ENCODE measurements at places on chromosomes 7 and 10. TPM values are rescaled to one million over a fixed set of nuclear protein-coding genes. Genes with fewer than 3 reads are reported as not detected.

Gene SMKR1
- polyA plus RNA-seq: 0.58 TPM

DNA sequence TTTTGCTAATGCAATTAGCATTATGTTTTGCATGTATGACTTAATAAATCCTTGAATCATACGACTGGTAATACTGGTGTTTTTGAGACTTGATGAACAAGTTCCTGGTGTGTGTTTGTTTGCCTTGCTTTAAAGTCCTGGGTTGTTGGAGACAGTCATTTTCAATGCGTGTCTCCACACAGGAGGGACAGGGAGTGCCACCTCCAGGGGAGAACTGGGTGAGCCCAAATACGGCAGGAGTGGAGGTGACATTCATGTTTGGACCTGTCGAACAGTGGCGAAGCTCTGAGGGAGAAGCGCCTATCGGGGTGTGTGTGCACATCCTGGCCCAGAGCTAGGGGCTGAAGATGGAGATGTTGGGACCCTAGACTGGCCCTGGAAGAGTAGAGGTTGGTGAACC is 43.8 kb downstream of the DAGLB start:
- H3K4me1 ChIP-seq: no peaks in the 10 kb centered on the region
- peaks cover 78% of the 10 kb centered on the region for H3K36me3 ChIP-seq

Gene ADAMTS14
- not detected for polyA plus RNA-seq

- peaks cover 17% of the 10 kb centered on the region for H3K4me1 ChIP-seq
- no peaks in the 10 kb centered on the region for H3K36me3 ChIP-seq
- H3K4me3 ChIP-seq: no peak overlapping the region
- H3K27ac ChIP-seq: no peak overlapping the region
Observed at GRCh38 chr7:128699196-128699712, 27.2 kb downstream of the GARIN1A start.

GRCh38 chr7:36227223-36227622 is 74.2 kb downstream of the EEPD1 start:
- H3K27ac ChIP-seq: no peak overlapping the region
- DNase-seq: no peak
- no peaks in the 10 kb centered on the region for H3K27me3 ChIP-seq
- H3K36me3 ChIP-seq: no peaks in the 10 kb centered on the region

DNA sequence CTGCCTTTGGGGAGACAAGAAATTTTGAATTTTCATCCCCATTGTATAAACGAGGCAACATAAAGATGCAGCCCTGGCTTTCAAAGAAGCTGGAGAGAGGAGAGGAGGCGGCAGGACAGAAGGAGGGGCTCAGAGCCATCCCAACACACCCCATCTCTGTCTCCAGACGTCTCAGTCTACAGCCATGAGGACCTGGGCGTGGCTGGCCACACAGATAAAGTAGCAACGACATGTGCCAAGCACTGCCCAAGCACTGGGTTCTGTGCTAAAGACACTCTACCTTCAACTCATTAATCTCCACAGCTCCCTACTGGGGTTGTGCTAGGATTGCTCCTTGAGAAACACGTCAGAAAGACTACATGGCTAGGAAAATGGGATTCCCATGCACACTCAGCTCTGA is 65.2 kb downstream of the DLG5 start:
- H3K27ac ChIP-seq: no peak overlapping the region
- DNase-seq: no peak
- no peak overlapping the region for H3K4me3 ChIP-seq
- no peaks in the 10 kb centered on the region for H3K36me3 ChIP-seq
- H3K27me3 ChIP-seq: no peaks in the 10 kb centered on the region
- no peaks in the 10 kb centered on the region for H3K4me1 ChIP-seq

Gene SKIDA1
- polyA plus RNA-seq: 0.06 TPM

DNA sequence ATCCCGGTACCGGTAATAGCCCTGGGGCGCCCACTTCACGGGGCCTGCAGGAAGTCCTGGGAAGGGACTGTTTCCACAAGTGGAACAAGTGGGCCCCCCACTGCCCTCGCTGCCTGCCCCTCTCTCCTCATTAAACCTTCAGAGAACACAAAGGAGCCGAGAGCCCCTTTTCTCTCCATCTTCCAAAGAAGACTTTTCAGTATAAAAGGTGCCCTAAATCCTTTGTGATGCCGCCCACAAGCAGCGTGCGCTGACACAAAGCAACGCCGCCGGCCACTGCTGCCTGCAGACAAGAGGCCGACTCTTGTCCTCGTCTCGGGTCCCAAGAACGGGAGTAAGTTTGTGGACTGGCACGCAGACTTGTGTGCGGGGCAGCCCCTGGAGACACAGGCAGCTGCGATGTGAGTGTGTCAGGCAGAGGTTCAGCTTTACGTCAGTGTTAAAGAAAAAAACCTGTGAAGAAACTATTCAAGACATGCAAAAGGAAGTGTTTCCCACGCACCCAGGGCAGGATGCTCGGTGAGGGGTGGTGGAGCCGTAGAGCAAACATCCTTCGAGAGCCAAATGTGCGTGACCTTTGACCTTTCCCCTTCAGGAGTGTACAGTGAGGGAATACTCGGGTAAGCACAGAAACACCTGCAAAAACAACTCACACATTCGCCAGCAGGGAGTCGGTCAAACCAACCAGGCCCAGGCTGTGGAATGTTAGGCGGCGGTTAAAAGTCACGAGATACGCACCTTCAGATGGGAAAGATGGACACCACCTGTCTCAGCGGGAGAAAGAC is 118.2 kb downstream of the VIPR2 start:
- H3K4me3 ChIP-seq: no peak overlapping the region
- no peaks in the 10 kb centered on the region for H3K36me3 ChIP-seq
- H3K27me3 ChIP-seq: peaks cover 14% of the 10 kb centered on the region
- no peak overlapping the region for H3K27ac ChIP-seq

GRCh38 chr7:144519925-144520324 is 116.4 kb upstream of the NOBOX start:
- H3K27me3 ChIP-seq: no peaks in the 10 kb centered on the region
- H3K36me3 ChIP-seq: no peaks in the 10 kb centered on the region
- no peak overlapping the region for H3K27ac ChIP-seq

- H3K27me3 ChIP-seq: no peaks in the 10 kb centered on the region
- no peak overlapping the region for H3K27ac ChIP-seq
- no peak for DNase-seq
- no peak overlapping the region for H3K4me3 ChIP-seq
- H3K36me3 ChIP-seq: no peaks in the 10 kb centered on the region
- H3K4me1 ChIP-seq: no peaks in the 10 kb centered on the region
Observed at GRCh38 chr7:126339813-126340212, 912.9 kb downstream of the GRM8 start.

Gene BZW2
- polyA plus RNA-seq: 20.6 TPM

- peaks cover 10% of the 10 kb centered on the region for H3K4me1 ChIP-seq
- DNase-seq: no peak
- no peaks in the 10 kb centered on the region for H3K36me3 ChIP-seq
- no peaks in the 10 kb centered on the region for H3K27me3 ChIP-seq
Observed at GRCh38 chr7:90689260-90689659, 93.1 kb downstream of the CDK14 start.

DNA sequence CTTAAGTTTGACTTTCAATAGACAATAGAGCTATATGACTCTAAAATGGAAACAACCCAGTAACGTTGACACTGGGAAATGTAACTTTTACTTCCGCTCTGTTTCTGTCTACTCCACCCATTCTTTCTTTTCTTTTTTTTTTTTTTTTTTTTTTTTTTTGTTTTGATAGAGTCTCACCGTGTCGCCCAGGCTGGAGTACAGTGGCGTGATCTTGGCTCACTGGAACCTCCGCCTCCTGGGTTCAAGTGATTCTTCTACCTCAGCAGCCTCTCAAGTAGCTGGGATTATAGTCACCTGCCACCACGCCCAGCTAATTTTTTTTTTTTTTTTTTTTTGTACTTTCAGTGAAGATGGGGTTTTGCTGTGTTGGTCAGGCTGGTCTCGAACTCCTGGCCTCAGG is 13.9 kb downstream of the PRSS2 start:
- no peak overlapping the region for H3K4me3 ChIP-seq
- no peaks in the 10 kb centered on the region for H3K27me3 ChIP-seq
- H3K27ac ChIP-seq: peak overlapping the region; percentile 69

DNA sequence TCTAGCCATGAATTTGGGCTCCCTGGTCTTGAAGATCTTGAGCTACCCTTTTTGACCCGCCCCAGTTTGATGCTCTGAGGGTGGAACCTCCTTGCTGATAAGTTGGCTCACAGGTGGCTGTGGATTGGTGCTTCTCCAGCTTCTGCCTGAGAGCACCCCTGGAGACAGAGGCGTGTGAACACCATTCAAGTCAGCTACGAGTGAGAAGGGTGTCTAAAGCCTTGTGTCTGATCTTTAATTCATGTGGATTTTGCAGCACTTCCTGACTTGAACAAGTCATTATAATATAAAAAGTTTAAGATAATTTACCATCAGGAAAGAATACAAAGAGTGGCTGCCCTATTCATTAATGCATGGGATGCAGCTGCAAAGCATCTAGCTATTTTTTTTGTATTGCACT is 37.7 kb upstream of the GOLGA7B start:
- H3K4me1 ChIP-seq: no peaks in the 10 kb centered on the region
- no peaks in the 10 kb centered on the region for H3K36me3 ChIP-seq
- no peak overlapping the region for H3K4me3 ChIP-seq
- DNase-seq: no peak
- H3K27me3 ChIP-seq: no peaks in the 10 kb centered on the region
- H3K27ac ChIP-seq: no peak overlapping the region

DNA sequence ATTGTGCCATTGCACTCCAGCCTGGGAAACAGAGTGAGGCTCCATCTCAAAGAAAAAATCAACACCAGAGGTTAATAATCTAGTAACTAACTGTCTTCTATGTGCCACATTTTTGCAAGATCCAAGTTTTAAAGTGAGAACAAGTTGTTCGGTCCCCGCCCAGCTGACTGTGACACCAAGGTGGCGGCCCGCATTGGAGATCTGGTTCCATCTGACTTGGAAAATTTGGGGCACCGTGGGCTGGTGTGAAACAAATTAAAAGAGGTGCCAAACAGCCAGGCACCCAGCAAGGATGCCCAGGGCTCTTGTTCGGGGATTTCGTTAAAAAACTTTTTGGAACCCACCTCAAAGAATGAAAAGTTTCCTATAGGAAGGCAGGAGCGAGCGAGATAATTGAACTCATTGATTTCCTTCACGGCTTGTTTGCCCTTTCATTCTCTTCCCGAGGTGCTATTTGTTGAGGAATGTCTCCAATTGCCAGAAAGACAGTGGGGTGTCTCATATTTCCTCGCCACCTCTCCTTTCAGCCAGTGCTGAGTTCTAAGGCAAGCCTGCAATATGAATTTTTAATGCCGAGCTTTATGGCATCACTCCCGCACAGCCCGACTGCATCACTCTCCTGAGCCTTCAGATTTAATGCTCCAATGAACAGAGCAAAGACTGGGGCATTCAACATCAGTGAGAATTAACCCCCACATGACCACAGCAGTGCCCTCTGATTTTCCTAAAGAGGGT is 156.9 kb upstream of the SH2B2 start:
- H3K36me3 ChIP-seq: peaks cover 3% of the 10 kb centered on the region
- no peak for DNase-seq
- H3K27ac ChIP-seq: no peak overlapping the region
- no peaks in the 10 kb centered on the region for H3K27me3 ChIP-seq
- H3K4me3 ChIP-seq: no peak overlapping the region

DNA sequence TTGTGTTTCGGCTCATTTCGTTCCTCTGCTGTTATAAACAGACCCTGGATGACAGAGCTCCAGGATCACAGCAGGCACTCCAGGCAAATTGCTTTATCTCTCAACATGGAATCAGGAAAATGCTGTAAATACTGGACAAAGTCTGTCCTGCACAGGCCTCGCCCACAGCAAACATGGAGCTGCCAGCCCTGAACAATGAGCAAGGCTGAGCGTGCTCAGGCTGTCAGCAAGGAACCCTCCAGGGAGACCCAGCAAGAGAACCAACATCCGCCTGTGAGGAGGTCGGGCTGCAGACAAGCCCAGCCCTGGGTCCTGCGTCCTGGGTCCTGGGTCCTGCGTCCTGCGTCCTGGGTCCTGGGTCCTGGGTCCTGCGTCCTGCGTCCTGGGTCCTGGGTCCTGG is 180.8 kb downstream of the PTPRN2 start:
- no peaks in the 10 kb centered on the region for H3K4me1 ChIP-seq
- no peaks in the 10 kb centered on the region for H3K27me3 ChIP-seq
- no peak overlapping the region for H3K4me3 ChIP-seq
- no peak for DNase-seq
- no peak overlapping the region for H3K27ac ChIP-seq
- no peaks in the 10 kb centered on the region for H3K36me3 ChIP-seq

Gene PDE1C
- not detected for polyA plus RNA-seq

Gene SGCE
- 13.5 TPM for polyA plus RNA-seq

Data from B cell (primary cell).